ENCODE measurements at places on chromosomes 3 and 15.

DNA sequence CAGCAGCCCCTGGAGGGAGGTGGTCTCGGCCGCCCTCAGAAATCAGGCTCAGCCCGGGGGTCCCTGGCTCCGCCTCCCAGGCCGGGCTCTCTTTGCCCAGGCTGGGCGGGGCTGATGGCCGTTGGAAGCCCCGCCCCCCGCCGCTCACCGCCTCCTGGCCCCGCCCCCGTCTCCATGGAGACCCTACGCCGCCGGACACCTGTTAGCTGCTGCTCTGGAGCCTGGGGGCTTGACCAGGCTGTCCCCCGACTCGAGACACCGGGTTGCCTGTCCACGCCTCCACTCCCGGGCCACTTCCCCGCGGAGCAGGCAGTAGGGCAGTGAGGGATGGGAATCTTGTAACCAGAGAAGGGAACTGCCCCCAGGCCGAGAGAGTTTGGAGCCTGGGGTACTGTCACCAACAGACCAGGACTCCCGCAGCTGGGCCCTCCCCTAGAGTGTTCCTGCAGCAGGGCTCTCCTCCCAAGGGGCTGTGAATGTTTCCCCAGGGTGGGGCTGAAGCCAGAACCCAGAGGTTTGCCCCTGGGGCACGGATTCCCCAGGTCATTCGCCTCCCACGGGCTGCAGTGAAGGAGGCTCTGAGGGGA, 27.8 kb upstream of the RPL32 start:
- no peak for DNase-seq

DNA sequence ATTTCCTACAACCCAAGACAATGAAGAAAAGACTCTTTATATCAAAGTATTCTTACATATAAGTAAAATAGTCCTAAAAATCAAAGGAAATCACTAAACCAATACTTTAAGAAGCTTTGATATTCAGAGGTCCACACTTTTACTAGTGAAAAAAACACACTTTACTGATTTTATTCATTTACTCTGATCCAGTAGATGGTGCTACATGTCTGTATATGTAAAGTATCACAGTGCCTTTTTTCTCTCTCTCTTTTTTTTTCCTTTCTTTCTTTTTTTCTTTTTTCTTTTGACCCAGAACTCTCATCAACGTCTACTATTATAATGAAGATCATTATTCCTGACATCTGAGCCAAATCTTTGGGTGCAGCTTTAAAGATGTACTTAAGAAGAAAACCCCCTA, 10.8 kb upstream of the CCDC39 start:
- DNase-seq, result no peak

DNA sequence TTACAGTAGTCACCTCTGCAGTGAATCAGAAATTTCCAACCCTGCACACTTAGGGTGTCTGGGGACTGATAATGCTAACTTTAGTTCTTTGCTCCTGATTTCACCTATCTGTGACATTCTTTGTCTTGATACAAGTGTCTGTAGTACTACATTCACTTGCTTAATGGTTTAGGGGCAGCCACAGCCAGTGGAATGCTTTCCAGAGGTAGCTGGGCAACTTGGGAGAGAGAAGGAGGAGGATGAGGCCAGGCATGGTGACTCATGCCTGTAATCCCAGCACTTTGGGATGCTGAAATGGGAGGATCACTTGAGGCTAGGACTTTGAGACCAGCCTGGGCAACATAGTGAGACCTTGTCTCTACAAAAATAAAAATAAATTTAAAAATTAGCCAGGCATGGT, 8.5 kb downstream of the BAHD1 start:
- DNase-seq, result no peak

DNA sequence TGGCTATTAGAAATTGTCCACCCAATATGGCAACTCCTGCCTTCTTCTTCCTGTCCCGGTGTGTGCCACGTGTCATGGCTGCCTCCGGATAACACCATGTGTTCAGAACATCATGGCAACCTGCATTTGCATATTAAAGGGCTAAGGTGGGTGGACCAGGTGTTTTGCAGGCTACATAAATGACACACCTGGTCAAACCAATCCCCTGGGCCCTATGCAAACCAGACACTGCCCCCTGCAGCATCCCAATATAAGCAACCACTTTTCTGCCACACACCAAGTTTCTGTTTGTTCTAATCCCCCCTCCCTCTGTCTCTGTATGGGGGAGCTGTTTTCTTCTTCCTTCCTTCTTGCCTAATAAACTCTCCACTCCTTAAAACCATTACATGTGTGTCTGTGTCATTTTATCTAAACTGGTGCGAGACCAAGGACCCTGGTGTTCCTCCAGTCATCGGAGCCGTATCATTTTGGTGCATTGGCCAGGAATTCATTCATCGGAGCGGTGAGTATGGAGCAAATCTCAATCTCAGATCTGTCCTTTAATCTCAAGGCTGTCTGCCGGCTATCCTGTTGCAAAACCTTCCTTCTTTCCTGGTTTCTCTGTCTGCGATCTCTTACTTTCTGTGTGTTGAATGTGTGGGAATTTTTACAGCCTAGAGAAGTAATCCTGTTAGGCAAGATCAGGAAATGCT, 44.5 kb downstream of the NCEH1 start:
- no peak for DNase-seq

DNA sequence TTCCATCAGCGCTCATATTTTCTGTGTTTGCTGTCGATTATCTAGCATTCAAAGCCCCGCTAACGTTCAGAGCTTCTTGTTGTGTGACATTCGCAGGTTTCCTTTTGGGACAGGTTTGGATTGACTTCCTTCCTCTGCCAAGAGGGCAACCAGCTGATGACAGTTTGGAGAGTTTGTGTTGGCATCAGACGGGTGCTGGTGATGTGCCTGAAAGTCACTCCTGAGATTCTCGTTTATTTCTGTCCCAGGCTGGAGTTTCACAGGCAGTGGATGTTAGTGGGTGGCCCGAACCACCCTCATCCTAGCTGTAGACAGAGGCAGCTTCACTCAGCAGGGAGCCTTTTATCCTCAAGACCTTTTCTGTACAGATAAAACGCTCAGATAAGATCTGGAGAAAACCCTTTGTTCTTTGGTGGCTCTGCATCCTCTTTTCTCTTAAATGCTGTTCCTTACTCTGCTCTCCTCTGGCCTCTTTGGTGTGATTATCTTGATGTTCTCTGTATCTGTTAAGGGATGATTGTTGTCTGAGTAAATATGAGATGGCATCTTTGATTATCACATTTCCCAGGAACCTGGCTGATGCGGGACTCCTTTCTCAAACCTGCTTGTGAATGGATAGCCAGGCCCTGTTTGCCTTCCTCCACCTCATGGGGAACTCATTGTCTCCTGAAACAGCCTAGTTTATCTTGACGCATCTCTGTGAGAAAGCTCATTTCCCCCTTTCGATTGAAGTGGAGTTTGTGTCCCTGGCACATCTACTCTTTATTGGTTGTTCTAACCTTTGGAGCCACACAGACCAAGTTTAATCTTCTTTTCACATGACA, 35.9 kb downstream of the CGNL1 start:
- no peak for DNase-seq
